Stimulated activated CD4-positive, alpha-beta T cell treated with anti-CD3 and anti-CD28 coated beads, TNF-alpha, amount 100 ng/mL, for 24 hours (primary cell): ENCODE measurements at places on chromosomes 7 and 10.

- no peak for DNase-seq
Measured at GRCh38 chr10:12980713-12981306, 20.7 kb downstream of the CCDC3 start.

DNA sequence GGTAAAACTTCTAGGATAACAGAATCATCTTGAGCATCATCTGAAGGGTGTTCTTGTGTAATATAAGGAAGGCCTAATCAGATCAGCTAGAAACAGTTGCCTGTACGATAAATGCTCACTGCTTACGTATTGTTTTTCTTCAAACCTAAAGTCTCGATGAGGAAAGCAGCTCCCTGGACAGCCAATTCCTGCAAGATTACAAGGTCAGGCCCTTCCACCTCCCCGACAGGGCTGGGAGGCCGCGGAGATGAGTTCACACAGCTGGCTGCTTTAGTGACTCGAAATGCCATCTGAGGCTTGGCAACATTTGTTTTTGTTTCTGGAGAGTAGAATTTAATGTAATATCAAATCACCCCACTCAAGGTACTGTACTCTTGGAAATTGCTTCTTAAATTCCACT is 95.1 kb upstream of the PFKP start:
- no peak for DNase-seq

DNA sequence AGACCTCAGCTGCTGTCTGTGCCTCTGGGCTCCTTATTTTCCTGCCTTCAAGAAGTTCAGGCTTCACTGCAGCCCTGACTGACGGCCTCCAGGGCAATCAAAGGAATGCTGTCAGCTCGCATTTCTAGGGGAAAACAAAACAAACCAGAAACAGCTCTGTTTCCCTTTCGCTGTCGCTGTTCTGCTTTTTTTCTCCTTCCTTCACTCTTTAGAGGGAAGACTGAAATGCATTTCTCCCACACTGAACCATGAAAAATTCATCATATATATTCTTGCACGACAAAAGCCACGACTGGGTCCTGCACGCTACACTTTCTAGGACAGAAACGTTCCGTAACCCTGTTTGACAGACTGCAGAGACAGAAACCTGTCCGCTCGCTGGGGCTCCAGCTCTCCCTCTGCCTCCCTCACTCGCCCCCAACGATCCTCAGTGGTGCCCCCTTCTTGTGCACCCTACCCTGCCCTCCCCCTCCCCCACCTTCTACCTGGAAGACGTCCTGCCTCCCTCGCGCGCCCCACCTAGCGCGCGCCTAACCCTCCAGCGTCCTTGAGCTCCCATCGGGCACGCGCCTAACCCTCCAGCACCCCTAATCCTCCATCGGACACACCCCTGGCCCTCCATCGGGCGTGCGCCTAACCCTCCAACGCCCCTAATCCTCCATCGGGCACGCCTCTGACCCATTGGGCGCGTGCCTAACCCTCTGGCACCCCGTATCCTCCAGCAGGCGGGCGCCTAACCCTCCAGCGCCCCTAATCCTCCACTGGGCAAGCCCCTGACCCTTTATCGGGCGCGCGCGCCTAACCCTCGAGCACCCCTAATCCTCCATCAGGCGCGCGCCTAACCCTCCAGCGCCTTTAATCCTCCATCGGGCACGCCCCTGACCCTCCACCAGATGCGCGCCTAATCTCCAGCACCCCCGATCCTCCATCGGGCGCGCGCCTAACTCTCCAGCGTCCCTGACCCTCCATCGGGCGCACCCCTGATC is 37.1 kb downstream of the SVOPL start:
- DNase-seq: no peak

GRCh38 chr7:114047889-114048288 is 129.1 kb upstream of the PPP1R3A start:
- DNase-seq: no peak

DNA sequence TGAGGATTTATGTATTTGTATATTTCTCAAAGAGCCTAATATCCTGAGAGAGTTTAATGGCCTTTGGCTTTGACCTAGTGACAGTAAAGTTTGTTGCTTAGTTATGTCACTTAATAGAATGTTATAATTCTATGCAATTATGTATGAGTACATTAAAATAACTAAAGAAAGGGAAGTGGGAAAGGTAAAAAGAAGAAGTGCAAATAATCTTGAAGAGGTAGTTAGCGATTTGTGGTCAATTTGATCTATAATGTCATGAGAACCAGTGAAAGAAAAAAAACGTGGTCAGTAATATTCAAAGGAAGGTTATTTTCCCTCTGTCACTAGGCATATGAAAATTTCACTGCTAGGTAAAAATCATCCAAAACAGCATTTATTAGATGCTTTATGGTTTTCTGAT is 143.4 kb upstream of the LSM8 start:
- no peak for DNase-seq

GRCh38 chr7:41570766-41571165 is 132.1 kb downstream of the INHBA start:
- DNase-seq: no peak
